ENCODE measurements at places on chromosomes 12 and 14. TPM values are rescaled to one million over a fixed set of nuclear protein-coding genes. Genes with fewer than 3 reads are reported as not detected.
A peak's percentile ranks its signal among the peaks of the same experiment; 100 is the strongest.

DNA sequence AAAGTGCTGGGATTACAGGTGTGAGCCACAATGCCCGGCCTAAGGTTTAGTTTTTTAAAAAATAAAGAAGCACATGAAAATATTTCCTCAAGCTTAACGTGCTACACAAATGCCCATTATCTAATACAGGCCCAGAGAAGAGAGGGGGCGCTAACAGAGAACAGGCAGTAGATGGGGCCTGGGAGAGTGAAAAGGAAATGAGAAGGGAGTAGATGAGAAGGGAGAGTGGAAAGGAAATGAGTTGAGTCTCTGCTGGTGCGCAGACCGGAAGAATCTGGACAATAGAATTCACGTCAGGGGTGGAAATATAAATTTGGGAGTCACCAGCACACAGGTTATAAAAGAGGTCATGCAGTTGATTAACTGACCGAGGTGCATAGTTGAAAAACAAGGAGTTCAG, 10.7 kb downstream of the PXN start:
- DNase-seq = no peak

DNA sequence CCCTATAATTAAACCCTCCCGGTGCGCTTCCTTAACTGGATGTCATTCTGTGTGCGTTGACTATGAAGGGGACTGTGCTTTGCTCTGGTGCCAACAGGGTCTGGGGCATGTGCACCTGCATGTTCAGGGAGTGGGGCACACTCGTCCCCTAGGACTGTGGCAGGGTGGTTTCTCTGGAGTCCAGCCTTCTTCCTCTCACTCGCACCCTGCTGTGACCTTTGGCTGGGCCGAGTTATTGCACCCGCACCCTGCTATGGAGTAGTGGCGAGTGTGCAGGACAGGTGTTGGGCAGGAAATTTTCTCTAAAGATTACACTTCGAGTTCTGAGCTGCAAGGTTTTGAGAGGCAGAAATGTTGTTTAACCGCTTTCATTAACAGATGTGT, 138.9 kb downstream of the PLXNC1 start:
- DNase-seq = no peak

DNA sequence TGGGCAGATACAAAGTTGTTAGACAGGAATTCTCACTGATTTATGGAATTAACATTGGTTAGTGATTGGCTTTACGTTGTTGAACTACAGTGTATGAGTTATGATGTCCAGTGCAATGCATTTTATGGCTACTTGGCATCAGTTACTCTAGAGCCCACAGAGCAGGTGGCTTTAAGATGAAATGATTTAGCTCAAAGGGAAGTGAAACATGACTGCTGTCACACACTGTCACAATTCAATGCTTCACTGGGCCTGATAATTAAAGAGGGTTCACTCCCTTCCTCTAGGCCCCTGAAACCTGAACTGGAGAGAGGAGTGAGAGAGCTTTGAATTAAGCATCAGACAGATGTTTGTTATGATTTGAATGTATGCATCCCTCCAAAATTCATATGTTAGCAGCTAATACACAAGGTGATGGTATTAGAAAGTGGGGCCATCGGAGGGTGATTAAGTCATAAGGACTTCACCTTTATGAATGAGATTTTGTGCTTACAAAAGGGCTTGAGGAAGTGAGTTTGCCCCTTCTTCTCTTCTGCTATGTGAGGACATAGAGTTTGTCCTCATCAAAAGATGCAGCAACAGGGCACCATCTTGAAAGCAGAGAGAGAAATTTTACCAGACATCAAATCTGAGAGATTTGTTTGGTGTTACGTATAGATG, 175.8 kb upstream of the GRIN2B start:
- no peak for DNase-seq

DNA sequence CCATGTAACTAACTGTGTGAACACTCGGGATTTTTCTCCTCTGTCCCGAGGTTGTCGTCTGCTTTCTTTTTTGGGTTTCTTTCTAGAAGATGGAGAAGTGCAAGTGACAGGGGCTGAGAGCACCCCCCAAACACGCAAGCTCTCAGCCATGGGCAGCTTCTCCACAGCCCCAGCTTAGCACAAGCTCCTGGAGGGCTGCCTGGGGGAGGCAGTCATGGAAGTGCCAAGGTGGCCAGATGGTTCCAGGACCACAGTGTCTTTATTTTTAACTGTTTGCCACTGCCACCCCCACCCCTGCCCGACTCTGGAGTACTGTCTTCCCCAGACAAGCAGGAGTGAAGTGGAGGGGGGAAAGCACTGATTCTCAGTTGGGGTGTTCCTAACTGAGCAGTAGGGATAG, 58.2 kb downstream of the ST8SIA1 start:
- DNase-seq = no peak

DNA sequence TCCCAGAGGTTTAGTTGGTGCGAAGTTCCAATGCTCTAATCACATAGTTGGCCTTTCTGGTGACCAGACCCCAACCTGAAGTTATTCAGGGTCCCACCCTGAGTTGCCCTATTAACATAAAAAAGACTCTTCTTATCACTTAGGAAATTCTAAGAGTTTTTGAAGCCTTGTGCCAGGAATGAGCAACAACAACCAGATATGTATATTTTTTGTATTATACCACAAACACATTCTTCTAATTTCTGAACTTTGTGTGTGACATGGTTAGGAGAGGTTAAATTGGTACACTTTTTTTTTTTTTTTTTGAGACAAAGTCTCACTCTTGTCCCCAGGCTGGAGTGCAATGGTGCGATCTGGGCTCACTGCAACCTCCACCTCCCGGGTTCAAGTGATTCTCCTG, 320.4 kb upstream of the PDE3A start:
- DNase-seq = no peak

GRCh38 chr12:120468325-120468820, 1.2 kb downstream of the SRSF9 start:
- peak; percentile 37 for DNase-seq

GRCh38 chr12:56411781-56412639, 37.2 kb downstream of the TIMELESS start:
- DNase-seq = no peak

GRCh38 chr12:58513852-58514251, 406.5 kb downstream of the LRIG3 start:
- DNase-seq = no peak

- no peak for DNase-seq
These were observed 3.0 kb downstream of the SDSL start for GRCh38 chr12:113424915-113425823.

GRCh38 chr14:77657280-77657679, 40.8 kb upstream of the SPTLC2 start:
- no peak for DNase-seq

DNA sequence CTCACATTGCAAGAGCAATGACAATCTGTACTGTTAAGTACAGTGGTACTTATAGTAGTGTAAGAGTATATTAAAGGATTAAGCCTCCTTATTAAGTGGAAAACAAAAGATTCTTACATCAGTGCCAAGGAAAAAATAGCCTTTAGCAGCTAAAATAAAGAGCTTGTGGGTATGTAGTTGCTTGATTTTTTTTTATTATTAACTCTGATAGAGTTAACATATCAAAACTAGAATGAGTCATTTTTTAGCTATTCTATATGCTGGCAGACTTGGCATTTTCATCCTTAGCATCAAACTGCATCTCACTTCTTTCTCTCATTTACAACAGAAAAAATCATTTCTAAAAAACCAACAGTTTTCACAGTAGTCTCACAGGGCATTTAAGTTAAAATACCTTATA, 86.5 kb downstream of the ATP2B1 start:
- no peak for DNase-seq

GRCh38 chr12:29743801-29744200, 39.9 kb downstream of the TMTC1 start:
- DNase-seq = no peak

Gene ABCD4
- 179 TPM for total RNA-seq

Gene RNFT2
- total RNA-seq = 18.6 TPM

Gene GPR132
- total RNA-seq = not detected

Gene MORN3
- total RNA-seq = 1.8 TPM

Gene CLEC9A
- not detected for total RNA-seq

Gene PLXNC1
- 1.4 TPM for total RNA-seq

Gene POTEG
- not detected for total RNA-seq

Gene KLRC2
- total RNA-seq = not detected

All from PC-9 (cell line).